Cardiac fibroblast (primary cell): ENCODE measurements at places on chromosomes 12 and 14.

DNA sequence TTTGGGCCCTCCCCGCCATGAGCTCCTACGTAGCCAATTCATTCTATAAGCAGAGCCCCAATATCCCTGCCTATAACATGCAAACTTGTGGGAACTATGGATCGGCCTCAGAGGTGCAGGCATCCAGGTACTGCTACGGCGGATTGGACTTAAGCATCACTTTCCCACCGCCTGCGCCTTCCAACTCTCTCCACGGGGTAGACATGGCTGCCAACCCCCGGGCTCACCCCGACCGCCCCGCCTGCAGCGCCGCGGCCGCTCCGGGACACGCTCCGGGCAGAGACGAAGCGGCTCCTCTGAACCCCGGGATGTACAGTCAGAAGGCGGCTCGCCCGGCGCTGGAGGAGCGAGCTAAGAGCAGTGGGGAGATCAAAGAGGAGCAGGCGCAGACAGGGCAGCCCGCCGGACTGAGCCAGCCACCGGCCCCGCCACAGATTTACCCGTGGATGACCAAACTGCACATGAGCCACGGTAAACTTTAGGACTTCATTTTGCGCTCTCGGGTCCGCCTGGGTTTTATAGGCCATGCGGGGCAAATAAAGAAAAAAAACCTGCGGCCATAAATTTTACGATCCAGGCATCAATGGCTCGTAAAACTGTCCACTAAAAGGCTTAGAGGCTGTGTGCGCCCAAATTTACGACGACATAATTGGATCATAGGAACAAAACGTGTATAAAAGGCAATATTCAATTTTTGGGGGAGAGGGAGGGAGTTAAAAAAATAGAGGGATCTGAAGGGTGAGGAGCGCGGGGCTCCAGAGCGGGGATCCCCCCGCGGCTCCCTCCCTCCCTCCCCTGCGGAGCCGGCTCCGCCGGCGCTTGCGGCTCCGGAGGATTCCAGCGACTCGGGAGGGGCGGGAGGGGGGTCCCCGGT lies 493 bp downstream of the HOXC5 start:
- no peak for DNase-seq

DNA sequence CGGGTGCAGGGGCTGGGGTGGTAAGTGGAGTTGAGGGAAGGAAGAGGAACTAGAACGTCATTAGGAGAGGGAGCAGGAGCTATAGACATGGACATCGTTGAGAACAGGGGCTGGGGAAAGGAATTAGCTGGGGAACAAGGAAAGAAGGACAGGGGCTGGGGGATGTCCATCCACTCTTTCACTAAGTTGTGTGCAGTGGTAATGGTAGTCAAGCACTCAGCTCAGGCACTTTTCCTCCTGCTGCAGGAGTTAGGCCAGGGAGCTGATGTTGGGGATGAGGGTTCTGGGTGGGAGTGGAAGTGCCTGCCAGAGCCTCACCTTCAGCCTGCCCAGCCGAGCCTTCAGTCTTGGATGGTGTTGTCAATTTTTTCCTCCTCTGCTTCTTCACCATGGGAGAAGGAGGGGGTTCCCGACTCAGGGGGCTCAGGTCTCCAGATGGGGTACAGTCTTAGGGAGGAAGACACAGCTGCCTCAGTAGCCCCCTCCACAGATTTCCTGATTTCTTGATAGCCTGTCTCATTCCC lies 9.2 kb downstream of the AGAP2 start:
- no peak for DNase-seq

DNA sequence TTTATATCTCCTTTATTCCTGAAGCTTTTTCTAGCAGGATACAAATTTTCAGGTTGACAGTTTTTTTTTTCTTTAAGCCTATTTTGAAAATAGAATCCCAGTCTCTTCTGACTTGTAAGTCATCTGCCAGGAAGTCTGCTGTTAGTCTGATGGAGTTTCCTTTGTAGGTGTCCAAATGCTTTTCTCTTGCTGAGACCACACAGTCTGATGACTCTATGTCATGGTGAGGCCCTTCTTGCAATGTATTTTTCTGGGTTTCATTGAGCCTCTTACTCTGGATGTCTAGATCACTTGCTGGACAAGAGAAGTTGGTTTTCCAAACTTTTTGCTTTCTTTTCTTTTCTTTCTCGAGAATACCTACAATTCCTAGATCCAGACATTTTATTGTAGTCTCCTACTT lies 30.6 kb downstream of the USP15 start:
- no peak for DNase-seq

DNA sequence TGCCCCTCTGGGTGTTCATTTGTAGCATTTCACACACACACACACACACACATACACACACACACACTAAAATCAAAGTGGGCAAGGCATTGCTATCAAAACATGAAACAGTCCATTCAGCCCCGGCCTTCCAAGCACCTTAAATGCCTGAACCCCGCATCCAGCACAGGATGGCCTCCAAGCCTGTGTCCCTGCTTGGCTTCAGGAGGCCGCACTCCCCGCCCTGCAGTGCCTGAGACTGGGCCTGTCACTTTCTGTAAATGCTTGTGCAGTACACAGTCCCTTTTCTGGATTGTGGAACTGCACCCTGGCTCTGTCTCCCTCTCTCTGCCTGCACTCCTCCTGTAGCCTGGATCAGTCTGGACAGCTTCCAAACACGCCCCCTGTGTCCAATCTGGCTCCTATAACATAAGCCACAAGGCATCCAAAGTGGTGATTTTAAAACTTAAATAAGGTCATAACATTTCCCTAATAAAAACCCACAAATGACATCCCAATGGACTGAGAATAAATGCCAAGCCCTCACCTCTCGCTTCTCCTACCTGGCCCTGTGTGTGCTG lies 972.2 kb upstream of the TMEM132C start:
- no peak for DNase-seq

GRCh38 chr14:89219051-89219450 lies 198.0 kb downstream of the FOXN3 start:
- DNase-seq: no peak

DNA sequence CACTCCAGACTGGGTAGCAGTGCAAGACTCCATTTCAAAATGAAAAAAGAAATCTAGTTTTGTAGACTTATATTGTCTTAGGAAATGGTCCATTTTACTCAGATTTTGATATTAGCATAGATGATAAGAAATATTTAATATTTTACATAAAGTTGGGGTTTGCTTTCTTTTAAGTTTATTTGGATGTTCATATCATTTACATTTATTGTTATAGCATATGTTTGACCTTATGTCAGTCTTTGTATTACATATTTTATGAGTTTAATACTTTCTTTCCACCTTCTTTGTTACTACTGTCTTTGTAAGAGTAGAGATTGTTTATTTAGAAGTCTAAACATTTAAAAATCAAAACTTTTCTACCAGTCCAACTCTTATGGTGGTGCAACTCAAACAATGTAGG lies 162.7 kb upstream of the OTX2 start:
- no peak for DNase-seq

DNA sequence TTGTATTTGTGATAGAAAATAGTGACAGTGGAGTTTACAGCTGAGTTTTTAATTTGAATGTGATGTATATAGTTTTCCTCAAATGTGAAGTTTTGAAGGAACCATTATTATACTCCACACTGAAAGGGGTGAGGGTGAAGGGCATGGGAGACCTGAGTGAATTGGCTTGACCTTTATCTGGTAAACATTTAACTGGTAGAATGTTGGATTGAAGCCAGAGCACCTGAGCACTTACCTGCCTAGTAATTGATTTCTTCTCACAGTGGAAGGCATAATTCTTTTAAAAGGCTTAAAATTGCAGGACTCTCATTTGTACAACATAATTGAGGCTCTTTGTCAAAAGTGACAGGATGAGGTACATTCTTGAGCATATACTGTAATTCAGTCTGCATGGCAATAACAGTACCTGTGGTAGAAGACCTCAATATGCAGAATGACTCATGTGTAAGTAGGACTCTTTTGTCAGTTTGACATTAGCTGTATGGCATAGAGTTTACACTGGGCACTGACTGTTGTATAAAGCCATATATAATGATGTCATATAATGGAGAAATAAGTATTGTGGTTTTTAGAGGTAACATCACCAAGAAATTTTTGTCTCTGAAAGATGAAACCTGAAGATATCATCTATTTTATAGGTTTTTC lies 309.6 kb downstream of the TMTC2 start:
- no peak for DNase-seq

DNA sequence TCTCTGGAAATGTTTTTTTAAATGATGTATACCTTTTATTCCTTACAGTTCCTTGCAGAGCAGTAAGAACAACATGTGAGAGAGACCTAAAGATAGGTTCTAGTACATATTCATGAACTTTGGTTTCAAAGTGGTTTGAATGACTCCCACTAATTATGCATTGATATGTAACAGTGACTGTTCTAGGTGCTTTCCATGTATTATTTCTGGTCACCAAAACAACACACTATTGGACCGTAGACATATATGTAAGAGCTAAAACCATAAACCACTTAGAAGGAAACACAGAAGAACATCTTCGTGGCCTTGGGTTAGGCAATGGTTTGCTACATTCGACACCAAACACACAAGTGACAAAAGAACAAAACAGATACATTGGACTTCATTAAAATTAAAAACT lies 37.9 kb downstream of the SOX5 start:
- no peak for DNase-seq

DNA sequence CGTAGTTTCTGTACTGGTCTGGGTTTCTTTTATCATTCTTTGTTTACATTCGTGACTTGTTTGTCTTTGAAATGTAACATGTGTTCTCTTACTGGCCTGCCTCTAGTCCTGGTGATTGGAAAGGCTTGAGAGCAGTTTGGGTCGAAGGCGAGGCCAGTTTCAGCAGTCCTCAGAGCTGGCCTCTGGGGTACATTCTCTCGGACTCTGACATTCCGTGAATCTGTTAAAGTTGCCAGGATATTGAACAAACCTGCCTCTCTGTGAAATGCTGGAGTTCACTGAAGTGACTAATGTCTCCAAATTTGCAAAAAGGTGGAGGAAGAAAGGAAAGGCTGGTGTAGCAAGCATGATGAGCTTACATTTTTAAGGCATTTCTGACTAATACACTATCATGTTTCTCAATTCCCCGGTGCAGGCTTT lies 1.5 kb downstream of the PLEKHA5 start:
- peak; percentile 54 for DNase-seq

DNA sequence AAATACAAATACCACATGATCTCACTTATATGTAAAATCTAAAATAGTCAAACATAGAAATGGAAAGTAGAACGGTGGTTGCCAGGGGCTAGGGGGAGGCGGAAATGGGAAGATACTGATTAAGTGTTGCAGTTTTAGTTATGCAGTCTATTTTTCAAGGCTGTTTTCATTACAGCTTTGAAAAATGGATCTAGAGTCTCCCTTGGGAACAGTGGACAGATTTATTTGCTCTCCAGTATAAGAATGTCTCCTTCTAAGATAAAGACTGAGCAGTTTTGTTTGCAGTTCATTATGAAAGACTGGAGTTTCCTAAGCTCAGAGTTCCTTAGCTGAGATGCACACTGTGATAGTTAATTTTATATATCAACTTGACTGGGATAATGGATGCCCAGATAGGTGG lies 202.5 kb downstream of the KLHL28 start:
- no peak for DNase-seq

DNA sequence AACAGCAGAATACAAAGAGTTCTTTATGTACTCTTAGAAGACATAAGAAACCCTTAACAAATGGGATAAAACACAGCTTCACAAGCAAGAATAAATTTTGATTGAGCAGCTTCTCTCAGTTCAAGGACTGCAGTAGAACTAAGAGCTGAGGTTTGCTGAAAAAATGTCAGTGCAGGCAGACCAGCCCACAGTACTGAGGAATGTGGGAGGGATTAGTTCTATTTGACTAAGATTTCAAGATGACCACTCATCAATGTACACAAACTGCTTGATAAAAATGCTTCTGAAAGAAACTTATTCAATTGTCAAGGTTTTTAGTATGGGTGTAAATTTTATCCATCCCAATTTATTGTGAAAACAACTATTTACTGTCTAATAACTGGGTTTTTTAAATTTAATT lies 138.4 kb downstream of the SEC23A start:
- DNase-seq: peak; percentile 34

- DNase-seq: peak; percentile 39
Measured at GRCh38 chr12:29427964-29428363, 47.0 kb upstream of the ERGIC2 start.

DNA sequence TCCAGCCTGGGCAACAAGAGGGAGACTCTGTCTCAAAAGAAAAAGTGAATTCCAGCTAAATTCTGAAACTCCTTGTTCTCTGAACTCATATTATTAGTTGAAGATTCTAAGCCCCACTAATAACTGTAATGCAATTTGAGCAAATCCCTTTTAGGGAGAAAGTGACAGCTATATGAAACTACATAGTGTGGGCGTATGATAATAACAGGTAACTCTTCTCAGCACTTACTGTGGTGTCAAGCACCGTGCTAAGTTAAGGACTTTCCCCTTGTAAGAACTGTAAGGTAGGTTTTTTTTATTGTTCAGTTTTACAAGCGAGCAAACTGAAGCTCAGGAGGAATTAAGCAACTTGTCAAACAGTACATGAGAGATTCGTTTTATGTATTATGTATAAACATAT lies 5.4 kb downstream of the ANKRD13A start:
- DNase-seq: no peak

- no peak for DNase-seq
Measured at GRCh38 chr12:31006416-31007152, 67.1 kb upstream of the DDX11 start.

GRCh38 chr14:72332046-72332445 lies 399.8 kb downstream of the RGS6 start:
- DNase-seq: no peak

DNA sequence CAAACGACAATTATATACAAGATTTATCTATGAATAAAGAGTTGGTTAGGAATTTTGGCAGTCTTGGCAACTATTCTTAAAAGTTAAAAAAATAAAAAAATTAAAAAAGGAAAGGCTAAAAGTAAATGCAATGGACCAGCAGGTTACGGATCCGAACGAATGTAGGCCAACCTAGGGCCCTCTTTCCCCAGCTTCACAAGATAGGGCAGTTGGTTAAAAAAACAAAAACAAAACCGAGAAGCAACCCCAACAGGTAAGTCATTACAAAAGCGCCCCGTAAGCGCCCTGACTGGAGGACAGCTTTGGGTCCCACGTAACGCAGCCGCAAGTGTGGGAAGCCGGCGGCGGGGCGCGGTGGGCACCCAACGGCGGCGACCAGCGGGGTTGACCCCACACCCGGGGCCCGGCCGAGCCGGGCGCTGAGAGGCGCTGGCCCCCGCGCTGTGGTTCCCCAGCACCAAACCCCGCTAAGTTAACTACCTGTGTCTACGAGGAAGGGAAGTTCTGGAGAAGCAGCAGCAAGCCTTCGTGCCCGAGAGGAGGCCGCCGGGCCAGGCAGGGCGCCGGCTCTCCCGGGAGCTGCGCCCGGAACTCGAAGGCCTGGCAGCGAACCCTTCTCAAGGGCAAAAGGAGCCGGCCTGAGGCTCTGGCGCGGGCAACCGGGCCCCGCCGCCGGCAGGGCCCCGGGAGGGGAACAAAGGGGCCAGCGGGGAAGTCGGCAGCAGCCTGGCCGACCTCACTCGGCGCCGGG lies 882 bp downstream of the HECTD1 start:
- peak; percentile 13 for DNase-seq

GRCh38 chr14:80977221-80977620 lies 21.8 kb downstream of the TSHR start:
- DNase-seq: no peak

GRCh38 chr14:31843361-31844091 lies 233.6 kb upstream of the ARHGAP5 start:
- DNase-seq: peak; percentile 47
